ENCODE measurements at places on chromosomes 3 and 15.

DNA sequence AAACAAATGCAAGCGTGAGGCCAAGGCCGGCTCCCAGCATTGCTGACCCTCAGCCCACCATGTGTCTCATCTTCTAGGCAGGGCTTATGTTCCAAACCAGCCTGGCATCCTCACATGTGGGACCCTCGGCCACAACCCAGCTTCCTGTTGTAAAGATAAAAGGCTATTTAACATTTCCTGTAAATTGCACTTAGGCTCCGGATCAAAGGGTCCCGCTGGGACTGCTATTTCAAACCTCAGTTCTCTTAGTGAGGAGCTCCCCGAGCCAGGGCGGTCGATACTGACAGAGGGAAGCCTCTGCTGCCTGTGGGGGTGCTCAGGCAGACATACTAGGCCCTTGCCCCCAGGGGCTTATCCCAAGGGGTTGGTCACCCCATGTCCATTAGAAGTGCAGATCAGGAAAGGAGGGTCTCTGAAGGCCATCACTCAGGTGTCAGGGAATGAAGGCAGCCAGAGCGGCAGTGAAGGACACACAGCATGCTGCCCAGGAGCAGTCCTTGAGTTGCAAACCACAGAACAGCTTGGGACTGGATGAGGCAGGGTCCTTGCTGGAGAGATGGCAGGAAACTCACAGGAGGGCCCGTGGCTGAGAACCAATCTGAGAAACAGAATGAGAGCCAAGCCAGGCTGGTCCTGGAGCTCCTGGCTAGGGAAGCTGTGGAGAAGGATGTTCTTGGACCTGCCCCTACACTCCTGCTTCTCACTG is 239.9 kb downstream of the TLE3 start:
- DNase-seq: no peak

GRCh38 chr15:63677778-63678177 is 80.6 kb downstream of the FBXL22 start:
- DNase-seq: no peak

GRCh38 chr3:16654976-16655375 is 49.8 kb upstream of the DAZL start:
- no peak for DNase-seq

DNA sequence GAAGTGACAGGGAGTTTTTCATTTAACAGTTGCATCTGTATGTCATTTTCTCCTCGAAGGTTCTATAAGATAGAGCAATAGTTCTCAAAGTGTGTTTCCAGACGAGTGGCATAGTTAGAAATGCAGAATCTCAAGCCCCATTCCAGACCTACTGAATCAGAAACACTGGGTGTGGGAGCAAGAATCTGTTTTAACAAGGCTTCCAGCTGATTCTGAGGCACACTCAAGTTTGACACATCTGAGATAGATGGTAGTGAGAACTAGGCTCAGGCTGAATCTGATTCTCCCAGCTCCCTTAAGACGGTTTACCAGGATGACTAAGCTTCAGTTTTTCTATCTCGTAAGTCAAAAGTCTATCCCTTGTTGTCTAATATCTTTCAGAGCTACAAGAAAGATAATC is 159.8 kb upstream of the NUDT16 start:
- DNase-seq: no peak

DNA sequence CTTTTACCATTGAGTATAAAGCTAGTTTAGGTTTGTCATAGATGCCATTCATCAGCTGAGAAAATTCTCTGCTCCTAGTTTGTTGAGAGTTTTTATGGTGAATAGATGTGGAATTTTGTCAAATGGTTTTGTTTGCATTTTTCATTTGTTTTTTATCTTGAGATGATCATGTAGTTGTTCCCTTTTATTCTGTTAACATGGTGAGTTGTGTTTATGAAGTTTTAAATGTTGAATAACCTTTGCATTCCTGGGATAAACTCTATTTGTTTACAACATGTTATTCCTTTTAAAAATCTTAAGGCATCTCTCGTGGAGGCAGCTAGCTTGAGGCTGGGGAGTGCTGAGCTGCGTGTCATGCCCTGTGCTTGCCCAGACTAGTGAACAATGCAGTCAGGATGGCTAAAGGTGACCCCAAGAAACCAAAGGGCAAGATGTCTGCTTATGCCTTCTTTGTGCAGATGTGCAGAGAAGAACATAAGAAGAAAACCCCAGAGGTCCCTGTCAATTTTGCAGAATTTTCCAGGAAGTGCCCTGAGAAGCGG is 48.5 kb downstream of the ANAPC13 start:
- no peak for DNase-seq

DNA sequence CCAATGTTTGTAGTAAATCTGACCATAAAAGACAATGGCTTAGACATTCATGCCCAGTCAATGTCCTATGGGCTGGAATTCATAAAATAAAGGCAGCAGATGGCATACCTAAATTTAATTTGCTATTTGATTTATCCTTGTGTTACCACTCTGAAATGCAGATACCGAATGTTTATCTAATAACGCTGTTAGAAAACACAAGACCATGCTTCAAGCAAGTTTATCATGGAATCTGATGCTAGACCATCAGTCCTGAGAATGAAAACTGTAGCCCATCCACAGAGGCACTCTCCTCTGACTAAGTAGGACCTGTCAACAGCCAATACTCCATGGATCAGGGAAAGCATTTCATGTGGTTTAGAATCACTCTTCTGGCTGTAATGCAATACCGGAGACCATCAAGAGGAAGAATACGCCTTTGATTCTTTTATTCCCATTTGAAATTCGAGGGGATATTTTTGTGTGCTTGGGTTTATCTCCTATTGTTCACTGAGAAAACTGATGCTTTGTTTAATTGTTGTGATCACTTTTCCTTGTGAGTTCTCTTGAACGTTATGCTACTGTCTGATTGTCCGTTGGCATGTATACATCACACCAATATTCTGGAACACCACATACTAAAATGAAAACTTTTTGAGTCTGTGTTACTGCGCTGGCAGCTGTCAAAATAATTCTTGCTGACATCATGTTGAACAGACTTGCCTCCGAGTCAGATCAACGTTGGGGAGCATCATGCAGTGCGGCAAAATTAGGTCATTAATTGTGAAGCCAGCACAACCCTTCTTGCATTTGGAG is 12.1 kb upstream of the CPB1 start:
- no peak for DNase-seq

DNA sequence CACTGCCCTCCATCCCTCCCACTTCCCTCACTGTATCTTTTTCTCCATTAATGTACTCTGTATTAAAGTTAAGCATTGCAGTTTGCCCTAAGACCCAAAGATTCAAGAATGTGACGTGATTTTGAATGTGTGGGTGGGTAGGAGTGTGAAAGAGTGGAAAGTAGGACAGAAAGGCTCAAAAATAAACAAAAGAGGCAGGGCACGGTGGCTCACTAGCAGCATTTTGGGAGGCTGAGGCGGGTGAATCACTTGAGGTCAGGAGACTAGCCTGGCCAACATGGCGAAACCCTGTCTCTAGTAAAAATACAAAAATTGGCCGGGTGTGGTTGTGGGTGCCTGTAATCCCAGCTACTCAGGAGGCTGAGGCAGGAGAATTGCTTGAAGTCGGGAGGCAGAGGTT is 18.4 kb downstream of the TFRC start:
- DNase-seq: no peak

DNA sequence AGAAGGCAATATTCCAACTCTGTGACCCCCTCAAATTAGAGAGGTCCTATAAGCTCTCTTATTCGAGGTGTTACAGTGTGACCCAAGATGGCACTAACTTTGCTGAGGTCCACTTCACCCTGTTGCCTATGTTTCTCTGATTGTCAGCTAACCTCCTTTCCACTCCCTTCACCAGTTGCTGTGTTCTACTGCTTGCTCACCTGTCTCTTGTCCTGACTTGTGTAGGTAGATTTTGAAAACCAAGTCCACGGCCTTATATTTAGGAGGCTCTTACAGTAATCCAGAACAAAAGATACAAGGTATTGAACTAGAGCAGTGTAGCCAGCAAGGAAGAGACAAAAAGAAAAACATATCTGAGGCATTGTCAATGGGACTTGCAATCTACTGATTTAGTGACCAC is 20.1 kb upstream of the GSK3B start:
- no peak for DNase-seq

DNA sequence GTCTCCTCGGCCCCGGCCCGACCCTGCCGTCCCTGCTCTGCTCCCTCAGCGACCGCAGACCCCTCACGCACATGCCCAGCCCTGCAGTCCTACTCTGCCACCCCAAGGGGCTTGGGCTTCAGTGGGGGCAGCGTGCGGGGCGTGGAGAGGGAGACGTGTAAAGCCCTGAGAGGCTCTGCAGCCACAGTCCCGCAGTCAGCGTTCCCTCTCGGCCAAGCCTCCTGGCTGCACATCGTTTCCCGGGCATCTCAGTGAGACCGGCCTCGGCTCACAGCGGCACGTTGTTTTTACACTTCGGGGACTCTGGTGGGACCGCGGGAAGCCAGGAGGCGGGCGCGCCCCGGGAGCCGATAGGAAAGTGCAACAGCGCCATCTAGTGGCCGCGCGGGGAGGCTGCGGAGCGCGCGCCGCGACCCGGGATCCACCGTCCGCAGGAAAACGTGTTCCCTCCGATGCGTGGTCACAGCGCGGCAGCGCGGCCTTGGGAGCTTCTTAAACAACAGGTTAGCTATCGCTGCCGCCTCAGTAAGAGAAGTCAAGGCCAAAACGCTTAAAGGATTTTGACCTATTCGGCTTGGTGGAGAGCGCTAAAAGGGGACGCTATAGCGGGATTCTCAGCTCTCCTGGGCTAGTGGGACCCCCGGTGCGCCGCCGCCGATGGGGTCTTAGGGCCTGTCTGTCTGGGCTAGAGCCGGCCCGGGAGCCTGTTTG is 226.8 kb upstream of the IGF1R start:
- peak; percentile 57 for DNase-seq

- no peak for DNase-seq
Measured at GRCh38 chr3:86785386-86785785, 205.6 kb downstream of the VGLL3 start.

- DNase-seq: no peak
Measured at GRCh38 chr3:155996882-155997281, 123.5 kb upstream of the KCNAB1 start.

DNA sequence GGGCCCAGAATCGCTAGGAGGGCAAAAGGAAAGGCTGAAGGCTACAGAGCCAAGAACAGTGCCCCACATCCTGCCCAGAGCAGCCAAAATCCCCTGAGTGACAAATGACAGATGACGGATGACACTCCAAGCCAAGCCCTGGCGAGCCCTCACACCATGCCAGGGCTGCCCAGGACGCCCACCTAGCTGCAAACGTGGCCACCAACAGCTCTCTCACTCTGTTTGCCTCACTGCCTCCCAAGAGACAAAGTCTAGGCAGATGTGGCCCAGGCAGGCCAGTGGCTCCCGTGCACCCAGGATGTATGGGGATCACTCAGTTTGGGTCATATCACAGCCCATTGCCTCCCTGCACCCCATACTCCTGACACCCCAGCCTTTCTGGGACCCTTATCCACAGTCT is 270.1 kb upstream of the NSMCE3 start:
- DNase-seq: no peak

DNA sequence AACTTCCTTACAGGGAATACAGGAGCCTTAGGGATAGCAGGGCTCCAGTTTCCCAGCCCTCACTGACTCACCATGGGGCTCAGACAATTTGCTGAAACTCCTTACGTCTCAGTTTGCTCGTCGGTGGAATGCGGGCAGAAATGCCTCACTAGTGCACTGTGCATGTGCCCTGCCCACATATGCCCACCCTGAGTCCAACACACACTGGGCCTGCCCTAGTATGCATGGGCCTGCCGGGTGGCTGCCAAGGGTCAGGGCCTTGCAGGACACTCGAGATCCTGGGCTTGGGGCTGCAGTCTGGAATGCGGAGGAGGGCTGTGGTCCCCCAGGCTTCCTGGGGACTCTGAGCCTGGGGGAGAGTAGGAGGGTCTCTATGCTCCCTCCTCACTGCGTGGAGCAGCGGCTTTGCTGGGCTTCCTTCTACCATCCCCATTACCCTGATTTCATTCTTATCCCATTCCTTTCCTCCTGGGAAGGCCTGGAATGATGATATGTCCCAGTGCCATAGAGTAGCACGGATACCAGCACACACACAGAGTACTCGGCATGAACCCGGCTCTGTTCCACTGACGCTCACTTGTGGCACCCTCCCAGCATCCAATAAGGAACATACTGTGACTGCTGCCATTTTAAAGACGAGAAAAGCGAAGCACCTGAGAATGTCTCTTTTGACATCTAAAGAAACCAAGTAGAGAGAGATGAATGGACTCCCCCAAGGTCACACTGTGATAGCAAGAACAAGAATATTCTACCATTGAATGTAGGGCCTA is 124.2 kb downstream of the ASB7 start:
- no peak for DNase-seq

GRCh38 chr3:133815386-133815785 is 9.8 kb downstream of the SRPRB start:
- no peak for DNase-seq

DNA sequence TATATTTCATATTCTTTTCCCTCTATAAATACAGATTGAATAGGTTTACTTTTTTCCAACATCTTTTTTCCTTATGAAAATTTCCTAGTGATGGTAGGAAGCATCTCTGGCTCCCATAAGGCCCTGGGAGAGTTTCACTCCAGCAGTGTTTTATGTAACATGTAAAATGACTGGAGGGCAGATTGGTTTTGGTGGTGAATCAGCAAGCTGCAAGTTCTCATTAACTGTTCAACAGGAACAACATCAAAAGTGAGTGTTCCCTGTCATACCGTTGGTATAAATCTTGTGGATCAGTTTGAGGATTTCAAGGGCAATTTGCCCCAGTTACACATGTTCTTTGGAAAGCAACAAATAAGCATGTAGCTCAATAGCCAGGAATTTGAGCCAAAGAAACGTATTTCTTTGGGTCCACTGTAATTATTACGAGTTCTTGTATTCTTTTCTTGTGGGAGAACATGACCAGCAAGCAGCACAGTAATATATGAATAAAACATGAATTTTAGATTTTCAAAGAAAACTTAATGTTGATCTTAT is 345.7 kb downstream of the SV2B start:
- DNase-seq: no peak

DNA sequence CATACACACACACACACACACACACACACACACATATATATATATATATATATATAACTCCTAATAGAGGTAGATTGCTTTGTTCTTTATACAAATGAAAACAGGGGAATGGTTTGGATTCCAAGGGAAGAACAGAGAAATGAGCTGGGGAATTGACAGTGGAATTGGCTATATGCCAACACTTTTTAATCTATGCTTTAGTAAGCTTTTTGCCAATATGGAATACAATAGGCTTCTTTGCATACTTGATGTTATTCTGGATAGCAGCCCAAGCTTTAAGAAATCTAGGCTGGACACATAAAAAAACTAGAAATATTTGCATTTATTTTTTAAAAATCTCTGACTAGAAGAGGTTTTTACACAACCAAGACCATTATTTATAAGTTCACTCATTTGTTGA is 334.2 kb upstream of the MDFIC2 start:
- no peak for DNase-seq

GRCh38 chr15:87573534-87573933 is 683.0 kb downstream of the NTRK3 start:
- no peak for DNase-seq

GRCh38 chr3:175238801-175239200 is 379.7 kb downstream of the NAALADL2 start:
- DNase-seq: no peak
